ENCODE measurements at places on chromosomes 2 and 18.

DNA sequence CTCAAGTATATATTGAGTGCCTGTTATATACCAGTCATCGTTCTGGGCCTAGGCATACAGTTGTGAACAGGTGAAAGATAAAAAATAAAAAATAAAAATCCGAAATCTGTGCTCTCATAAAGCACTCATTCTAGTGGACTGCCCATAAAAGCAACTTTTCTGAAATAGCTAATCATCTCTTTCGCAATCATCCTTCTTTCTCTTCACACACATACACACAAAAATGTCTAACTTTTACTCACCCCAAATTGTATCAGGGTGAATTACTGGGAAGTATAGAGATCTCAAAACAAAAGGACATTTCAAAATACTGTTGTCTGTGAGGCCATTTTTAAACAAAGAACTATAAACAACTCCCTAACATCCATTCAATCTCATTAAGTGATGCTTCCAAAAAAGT lies 29.6 kb upstream of the ORC2 start:
- no peak for DNase-seq

DNA sequence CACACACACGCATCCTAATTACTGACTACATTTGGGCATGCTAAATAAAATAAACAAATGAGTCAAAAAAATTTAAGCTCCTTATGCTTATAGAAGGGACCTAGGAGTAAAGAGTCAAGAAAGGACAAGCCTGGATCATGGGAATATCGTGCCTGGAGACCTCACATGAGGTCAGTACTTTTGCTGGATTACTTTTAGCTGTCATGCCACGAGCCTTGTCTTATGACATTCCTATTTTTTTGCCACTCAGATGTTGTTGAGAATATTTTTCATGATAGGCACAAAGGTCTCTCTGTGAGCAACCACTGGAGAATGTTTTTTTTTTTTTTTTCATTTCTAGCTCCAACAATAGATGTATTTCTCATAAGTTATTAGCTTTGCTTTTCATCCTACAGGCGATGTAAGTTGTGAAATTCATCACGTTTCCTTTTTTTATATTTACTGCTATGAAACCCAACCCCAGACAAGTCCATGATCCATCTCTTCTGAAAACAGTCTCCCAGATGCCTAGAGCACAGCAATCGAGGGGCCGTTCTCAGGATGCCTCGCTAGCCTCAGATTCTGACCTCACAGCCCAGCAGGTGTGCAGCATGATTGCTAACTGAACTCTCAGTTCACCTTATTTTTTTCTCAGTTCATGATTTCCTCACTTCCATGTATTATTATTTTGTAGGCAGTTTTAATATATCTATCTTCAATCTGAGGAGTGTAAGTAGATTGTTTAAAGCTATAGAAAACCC lies 464.5 kb downstream of the IRS1 start:
- no peak for DNase-seq

DNA sequence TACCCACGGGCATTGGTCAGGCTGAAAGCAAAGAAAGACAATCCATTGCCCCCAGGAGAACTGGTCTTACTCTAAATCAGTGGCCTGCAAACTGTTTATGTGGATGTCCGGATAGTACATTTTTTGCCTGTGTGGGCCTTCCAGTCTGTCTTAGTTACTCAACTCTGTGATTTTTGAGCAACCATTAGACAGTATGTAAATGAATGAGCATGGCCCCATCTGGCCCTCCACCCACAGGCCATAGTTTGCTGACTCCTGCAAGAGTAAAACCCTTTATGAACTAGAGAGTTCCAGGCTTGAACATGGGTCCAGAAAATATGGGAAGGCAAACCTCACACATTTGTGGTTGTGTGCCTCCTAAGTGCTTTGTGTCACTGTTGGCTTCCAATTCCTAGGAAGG lies 55.7 kb upstream of the CYP1B1 start:
- no peak for DNase-seq

DNA sequence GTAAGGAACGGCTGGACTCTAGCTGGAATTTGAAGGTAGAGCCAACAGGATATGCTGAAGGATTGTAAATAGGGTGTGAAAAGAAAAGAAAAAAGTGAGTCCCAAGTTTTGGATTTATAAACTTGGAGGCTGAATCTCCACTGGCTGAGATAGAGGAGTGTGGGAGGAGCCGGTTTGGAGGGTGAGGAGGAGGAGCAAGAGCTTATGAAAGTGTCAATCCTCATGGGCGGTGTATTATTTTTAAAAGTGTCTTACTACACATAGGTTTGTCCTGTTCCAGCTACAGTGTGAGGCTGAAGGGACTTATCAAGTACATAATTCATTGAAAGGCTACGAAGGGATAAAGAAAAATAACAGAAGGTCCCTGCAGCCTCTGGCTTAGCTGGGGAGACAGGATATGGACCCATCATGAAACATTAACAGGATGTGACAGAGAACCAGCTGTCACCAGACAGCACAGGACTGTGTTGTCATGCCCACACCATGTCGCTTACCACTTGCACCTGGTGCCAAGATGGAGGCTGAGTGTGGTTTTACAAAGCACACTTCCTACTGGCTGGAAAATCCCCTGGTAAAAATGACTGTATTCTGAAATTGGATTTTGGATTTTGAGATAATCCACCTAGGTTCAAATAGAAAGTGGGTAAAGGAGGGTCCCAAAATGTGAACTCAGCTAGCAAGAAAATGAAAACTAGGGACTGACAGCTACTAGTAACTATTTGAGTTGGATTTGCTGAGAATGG lies 2.5 kb upstream of the MREG start:
- no peak for DNase-seq

GRCh38 chr18:55743133-55743532 lies 155.1 kb upstream of the TCF4 start:
- no peak for DNase-seq

- no peak for DNase-seq
These were observed 300.3 kb upstream of the MGAT5 start for GRCh38 chr2:133953524-133953923.

DNA sequence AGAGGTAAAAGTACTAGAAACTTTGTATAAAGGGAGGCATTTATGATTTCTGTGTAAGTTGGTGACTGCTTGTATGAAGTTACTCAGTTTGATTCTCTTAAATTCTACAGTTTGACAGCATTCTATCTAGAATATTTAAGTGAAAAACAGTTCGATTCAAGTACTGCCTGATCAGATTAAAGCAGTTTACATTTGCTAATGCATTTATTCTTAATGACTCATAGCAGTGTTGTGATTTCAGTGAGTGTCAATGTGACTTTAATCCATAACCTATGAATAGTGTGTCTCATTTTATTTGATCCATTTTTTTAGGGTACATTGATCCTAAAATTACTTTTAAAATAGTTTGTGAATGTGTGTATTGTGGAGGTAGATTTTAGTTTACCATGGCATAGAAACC lies 35.7 kb downstream of the WDR43 start:
- DNase-seq: no peak

DNA sequence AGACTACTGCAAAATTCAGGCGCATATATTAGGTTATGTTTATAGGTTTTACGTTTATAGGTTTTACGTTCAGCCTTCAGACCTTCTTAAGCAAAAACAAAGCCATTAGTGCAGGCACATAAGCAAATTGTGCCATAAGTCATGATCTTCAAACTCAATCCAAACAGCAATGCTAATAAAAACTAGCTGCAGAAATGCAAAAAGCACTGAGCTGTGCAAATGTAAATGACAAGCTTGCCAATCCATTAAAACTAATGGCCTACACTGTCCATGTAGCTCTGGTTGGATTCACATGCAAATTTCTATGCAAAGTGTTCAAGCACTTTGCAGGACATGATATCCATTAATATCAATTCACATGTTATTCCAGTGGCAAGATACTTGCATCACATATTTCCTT lies 50.9 kb downstream of the LRPPRC start:
- no peak for DNase-seq

GRCh38 chr18:37412829-37413228 lies 152.8 kb downstream of the CELF4 start:
- DNase-seq: no peak

GRCh38 chr18:11269257-11269656 lies 119.9 kb upstream of the PIEZO2 start:
- DNase-seq: no peak

DNA sequence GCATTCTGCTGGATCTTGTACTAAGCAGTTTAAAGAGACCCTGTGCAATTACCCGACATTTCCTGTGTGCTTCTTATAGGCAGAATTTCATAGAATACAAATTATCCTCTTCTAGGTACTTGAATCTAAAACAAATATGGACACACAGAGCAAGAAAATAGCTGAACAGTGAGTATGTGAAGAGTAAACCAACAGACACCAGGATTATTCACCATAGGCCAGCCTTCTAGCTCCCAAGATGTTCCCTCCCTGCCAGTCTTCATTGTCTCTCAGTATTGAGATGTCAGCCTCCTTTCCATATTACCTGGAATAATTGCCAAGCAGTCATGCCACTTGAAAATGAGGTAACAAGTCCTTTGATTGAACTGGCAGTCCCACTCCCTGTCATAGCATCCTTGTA lies 187.1 kb downstream of the PTPRM start:
- no peak for DNase-seq

GRCh38 chr2:204541637-204542036 lies 3.6 kb upstream of the PARD3B start:
- DNase-seq: no peak

DNA sequence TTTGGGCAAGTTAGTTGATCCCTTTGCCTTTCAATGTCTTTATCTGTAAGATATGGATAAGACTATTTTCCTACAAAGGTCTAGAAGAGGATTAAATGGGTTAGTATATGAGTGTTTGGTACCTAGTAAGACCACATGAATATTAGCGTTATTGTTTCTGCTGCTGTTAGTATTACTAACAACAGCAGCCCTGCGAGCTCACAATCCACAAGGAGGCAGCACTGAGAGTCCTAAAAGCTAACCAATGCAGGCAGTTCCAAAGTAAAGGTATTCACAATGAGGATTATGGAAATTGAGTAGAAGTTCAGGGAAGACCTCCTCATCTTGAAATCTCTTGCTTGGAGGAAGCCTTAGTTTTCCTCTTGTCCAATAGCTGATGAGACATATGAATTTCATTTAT lies 248.9 kb downstream of the TDRD15 start:
- DNase-seq: no peak

DNA sequence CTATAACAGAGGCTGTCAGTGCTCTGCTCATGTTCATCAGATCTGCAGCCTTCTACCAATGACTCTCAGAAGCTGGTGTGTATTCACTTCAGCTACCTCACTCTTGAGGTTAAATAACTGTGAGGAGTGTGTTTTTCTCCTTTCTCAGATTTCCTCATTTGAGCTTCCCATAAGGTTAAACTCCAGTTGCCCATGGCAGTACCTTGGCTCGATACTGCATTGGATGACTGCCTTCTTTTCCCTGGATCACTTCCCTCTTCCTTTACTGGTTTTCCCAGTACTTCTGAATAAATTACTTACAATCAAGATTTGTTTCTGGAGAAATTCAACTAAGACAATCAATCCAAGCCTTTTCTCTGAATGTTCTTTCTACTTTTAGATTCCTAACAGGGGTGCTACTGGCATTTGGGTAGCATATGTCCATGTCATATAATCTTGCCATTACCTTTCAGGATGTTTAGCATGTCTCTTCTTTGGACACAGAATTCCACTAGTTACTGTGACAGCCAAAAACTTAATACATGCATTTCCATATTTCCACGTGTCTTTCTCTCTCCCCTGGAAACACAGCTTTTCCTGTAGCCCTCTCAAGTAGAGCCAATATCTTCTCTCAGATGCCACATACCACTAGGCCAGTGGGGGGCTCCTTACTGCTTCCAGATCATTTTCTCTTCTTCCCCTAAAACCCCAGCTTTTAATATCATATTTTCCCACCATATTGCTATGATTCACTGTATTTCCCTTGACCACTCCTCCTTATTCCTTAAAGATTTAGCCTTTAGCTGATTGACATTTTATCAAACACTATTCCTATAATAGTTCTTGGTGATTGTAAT lies 15.0 kb upstream of the SPOPL start:
- no peak for DNase-seq

- DNase-seq: no peak
These were observed 12.4 kb upstream of the CHRNA1 start for GRCh38 chr2:174776675-174777074.

GRCh38 chr2:135052997-135053474 lies 944 bp downstream of the RAB3GAP1 start:
- DNase-seq: no peak

DNA sequence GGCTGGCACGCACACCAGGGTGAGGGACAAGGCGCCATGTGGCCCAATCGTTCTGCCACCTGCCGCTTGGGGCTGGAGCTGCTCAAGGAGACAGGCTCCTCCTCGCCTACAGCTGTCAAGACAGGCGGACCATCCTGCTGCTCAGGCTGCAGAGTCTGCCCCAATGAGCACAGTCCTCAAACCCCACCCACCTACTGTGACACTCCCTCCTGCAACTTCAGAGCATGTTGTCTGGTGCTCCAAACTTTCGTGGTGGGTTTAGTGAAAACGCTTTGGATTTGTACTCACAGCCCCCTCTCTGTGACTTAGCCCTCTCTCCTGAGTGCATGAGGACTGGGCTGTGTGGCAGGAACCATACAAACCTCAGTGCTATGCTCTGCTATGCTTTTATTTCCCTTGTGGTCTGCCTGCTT lies 23.2 kb upstream of the SLC35F6 start:
- no peak for DNase-seq

DNA sequence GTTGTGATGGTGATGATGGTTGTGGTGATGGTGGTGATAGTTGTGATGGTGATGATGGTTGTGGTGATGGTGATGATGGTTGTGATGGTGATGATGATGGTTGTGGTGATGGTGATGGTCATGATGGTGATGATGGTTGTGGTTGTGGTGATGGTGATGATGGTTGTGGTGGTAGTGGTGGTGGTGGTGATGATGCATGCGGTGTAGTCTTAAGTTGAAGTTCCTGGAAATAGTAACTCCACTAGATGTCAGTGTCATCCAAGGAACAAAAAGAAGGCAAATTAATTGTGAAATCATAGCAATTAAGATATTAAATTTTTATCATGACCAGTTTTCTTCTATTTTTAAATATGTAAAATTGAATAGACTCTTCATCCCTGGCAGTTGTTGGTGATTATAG lies 309.2 kb downstream of the AGAP1 start:
- DNase-seq: no peak

DNA sequence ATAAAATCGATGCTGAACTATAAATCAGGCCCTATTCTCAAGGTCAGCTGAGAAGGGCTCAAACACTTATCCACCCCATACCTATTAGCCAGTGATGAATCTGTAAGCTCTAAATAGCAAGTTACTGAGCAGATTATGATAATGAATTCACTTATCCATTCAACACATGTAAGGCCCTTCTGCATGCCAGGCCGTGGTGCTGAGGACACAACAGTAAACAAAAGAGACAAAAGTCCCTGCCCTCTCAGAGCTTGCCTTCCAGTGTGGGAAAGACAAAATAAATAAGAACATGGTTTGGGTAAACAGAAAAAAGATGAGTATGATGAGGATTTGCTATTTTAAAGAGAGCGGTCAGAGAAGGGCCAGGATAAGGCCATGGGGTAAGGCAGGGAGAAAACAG lies 11.7 kb downstream of the TTC32 start:
- no peak for DNase-seq

GRCh38 chr18:48004577-48004976 lies 74.1 kb upstream of the SMAD2 start:
- no peak for DNase-seq
